EL (cell line): ENCODE measurements at places on chromosomes 12 and 14.

DNA sequence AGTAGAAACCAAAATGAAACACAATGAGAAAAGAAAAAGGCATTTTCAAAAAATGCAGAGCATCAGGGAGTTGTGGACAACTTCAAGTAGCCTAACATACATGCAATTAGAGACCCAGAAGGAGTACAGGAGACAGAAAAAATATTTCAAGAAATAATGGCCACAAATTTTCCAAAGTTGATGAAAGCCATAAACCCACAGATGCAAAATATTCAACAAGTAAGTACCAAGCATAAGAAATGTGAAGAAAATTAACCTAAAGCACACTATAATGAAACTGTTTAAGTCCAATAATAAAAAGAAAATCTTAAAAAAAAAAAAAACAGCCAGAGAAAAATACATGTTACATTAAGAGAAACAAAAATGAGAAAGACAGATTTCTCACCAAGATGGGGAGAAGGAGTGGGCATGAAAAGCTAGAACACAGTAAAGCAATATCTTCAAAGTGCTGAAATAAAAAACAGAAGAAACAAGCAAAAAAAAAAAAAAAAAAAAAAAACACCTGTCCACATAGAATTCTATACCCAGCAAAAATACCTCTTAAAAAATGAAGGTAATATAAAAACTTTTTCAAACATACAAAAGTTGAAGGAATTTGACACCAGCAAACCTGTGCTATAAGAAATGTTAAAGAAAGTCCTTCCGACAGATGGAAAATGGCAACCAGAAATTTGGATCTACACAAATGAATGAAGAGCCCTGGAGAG, 77.1 kb downstream of the PRKAB1 start:
- no peak for DNase-seq

DNA sequence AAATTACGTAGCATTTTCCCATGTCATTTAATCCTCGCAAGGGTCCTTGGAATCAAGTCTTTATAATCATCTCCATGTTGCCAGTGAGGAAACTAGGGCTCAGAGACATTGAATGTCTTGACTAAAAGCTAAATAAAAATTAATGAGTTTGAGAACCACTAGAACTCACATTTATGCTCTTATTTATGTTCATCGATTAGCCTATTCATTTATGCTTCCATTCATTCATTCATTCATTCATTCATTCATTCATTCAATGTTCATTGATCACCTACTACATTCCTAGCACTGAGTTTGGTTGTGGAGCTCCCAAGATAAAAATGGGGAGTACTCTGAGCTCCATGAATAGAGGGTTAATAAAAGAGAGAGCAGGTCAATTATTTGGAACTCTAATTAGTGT, 59.7 kb downstream of the KCNA1 start:
- no peak for DNase-seq

GRCh38 chr14:82419933-82420332, 886.3 kb upstream of the SEL1L start:
- DNase-seq = no peak

GRCh38 chr14:106619606-106620005, 1093.2 kb downstream of the TMEM121 start:
- no peak for DNase-seq

DNA sequence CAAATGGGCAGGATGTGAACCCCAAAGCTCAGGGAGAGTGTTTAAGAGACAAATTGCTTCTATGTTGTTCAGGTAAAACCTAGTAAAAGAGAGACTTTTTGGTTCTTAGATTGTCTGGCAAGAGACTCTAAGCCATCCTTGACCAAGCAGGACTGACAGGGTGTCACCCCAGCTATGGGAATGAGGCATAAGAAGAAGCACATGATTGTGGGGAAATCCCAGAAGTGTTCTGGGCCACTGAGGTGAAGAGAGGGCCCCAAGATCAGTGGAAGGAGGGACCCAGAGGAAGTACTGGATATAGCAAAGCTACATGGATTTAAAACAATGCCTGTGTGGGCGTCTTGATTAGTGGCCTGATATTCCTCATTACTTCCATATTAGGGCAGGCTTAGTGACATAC, 99.0 kb downstream of the SAMD4A start:
- DNase-seq = no peak

DNA sequence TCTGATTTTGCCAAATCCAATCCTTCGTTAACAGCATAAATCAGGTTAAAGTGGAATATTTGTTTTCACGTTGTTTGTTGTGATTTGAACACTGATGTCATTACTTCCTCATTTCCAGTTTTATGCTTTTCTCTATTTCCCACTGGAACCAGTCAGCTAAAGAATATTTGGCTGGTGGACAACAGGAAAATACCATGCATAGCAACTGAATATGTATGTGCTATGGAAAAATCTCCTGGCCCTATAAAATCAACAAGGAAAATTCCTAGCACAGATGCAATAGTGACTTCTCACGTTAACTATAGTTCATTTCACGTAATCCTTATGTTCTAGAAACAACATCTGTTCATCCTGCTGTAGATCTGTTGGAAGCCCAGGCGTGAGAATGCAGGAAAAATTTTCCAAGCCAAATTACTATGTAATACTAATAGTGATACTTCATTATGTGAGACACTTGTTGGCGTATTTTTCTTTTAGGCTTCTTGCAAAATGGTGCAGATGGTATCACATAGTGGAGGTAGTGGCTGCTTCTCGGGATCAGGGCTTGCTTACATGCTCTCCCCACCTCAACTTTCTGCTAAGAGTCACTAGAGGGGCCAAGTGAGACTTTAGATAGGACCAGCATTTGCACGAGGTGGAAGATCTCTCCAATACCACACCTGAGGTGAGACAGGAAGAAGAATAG, 86.3 kb upstream of the USP44 start:
- peak; percentile 97 for DNase-seq

- DNase-seq = no peak
Measured at GRCh38 chr12:54368025-54368708, 3.9 kb upstream of the GPR84 start.

DNA sequence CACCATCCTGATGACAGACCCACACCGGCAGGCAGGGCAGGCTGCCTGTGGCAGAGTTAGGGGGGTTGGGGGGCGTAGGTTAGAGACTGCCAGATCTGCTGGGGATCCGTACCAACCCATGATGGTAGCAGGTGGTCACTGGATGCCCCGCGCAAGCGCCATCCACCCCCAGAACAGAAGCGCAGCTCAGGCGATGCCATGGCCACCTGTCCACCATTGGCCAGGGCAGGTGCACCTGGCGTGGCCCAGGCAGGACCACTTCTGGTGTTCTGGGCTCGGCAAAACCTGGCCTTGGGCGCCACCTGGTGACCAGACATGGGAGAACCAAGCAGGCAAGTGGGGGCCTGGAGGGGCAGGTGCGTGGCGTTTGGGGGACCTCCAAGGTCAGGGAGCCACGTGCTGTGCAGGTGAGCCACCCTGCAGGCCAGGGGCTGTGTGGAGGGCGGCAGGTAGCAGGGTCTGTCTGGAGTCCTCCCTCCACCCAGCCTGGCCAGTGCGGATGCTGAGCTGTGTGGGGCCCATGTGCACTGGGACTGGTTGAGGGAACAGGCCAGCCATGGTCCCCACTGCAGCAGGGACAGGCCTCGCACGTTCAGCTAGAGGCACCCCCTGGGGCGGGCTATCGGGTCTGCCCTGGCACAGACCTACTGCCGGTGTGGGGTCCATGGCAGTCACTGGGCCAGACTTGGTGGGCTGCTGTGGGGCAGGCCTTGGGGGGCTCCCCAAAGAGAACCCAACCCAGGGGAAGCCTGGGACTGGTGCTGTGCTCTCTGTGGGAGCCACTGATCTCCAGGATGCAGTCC, 15.6 kb downstream of the BAG5 start:
- DNase-seq = peak; percentile 48

DNA sequence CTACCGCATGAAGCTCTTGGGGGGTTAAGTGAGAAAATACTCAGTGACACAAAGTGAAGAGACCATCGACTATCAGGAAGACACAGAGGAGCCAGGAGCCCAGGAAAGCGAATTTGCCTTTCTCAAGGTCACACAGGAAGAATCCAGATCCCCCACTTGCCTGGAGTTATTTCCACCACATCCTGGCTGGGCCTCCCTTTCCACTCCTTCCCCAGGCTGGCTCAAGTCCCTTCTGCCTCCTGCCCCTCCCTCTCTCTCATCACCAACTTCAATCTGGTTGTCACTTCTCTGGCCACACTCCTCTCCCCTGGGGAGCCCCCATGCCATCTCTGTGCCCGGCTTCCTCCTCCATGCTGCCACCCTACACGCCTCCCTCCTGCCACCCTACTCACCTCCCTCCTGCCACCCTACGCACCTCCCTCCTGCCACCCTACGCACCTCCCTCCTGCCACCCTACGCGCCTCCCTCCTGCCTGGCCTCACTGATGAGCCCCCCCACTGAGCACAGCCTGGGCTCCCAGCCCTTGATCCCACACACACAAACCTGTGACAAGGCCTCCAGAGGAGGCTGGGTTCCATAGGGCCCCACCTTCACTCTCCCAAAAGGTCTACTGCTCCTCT, 6.3 kb downstream of the SCNN1A start:
- DNase-seq = no peak

DNA sequence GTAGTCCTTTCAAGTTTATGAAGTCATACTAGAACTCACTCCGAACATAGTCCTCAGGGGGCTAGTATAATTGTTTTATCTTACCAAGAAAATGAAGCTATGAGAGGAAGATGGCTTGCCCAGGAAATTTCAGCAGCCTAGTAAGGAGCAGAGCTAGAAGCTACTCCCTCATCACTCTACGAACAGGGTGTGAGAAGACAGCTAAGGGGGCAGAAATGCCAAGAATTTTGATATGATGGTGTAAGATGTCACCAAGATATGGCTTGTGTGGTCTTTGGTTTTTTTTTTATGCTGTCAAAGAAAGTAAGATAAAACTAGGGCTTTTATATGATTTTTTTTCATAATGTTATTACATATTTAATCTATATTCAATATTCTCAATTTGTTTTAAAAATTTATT, 47.6 kb downstream of the PRICKLE1 start:
- peak; percentile 10 for DNase-seq

DNA sequence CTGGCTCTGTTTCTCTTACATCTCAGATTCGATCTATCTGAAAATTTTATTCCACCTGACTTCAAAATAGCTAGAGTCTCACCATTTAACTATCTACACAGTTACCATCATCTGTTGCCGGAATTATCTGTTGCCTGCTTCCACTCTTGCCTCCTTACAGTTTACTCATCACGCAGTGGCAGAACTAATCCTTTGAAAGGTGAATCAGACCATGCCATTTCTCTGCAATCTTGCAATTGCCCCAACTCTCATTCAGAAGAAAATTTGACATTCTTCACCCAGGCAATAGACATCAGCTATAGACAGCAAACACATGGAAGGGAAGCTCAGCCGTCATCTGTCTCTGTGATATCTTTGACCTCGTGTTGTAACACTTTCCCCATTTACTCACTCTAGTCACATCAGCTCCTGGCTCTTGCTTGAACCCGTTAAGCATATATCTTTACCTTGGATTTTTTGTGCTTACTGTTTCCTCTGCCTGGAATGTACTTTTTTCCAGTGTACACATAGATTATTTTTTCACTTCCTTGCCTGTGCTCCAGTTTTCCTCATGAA, 85.5 kb downstream of the PDE3A start:
- DNase-seq = no peak

- DNase-seq = peak; percentile 31
Measured at GRCh38 chr12:102948941-102949352, 8.5 kb upstream of the ASCL1 start.

GRCh38 chr12:89863493-89863938, 154.9 kb upstream of the ATP2B1 start:
- no peak for DNase-seq

DNA sequence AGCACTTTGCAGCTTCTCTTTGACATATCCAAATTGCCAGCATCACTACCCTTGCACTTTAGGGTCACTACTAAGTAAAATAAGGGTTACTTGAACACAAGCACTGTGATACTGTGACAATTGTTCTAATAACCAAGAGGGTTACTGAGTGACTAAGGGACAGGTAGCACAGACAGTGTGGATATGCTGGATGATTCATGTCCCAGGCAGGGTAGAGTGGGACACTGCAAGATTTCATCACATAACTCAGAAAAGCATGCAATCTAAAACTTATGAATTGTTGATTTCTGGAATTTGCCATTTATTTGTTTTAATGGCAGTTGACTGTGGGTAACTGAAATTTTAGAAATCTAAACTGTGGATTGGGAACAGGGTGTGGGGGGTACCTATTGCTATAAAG, 218.8 kb downstream of the KITLG start:
- peak; percentile 41 for DNase-seq

DNA sequence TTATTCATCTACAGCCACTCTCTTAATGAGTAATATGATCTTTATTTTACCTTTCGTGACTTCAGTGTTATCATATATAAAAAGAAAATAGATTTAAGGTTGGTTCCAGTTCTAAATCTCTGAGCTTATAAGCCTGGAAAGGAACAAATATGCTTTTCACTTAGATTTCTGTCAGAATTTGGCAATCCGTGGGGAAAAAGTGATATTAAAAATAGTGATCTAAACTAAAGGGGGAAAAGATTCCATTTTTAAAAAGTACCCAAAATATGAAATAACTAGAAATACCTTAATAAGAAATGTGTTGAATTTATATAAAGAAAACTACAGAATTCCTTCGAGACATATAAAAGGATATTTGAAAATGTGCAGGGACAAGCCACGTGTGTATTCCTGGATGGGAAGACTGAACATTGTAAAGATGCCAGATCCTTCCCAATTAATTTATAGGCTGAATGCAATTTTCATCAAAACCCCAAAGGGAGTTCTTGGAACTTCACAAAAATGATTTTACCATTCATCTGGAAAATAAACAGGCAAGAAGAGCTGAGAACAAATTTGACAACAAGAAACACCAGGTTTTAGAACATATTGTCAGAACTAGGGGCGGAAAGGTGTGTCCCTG, 142.5 kb downstream of the EFCAB11 start:
- no peak for DNase-seq

GRCh38 chr12:80490329-80490728, 46.3 kb downstream of the PTPRQ start:
- peak; percentile 47 for DNase-seq

GRCh38 chr14:51201890-51202289, 38.2 kb upstream of the TMX1 start:
- DNase-seq = no peak

DNA sequence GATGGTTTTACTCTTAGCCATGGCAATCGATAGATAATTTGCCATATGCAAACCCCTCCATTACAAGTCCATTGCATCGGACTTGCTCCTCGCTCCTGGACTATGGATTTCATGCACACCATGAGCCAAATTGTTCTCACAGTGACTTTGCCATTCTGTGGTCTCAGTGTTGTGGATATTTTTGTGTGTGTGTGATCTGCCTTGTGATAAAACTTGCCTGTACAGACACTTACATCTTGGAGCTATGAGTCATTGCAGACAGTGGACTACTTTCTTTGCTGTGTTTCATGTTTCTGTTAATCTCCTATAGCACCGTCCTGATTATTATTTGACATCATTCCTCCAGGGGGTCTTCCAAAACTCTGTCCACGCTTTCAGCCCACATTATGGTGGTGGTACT, 8.4 kb upstream of the OR4K13 start:
- DNase-seq = no peak

- peak; percentile 89 for DNase-seq
Measured at GRCh38 chr12:123364532-123365024, at the start of gene SBNO1. TSS of gene SBNO1 (minus strand) at chr12:123364847. CDS start at chr12:123350441, 14,406 bp downstream.

- DNase-seq = no peak
Measured at GRCh38 chr12:87305481-87305880, 723.7 kb downstream of the C12orf50 start.

- no peak for DNase-seq
Measured at GRCh38 chr12:62703011-62703380, 232.0 kb downstream of the PPM1H start.

- no peak for DNase-seq
Measured at GRCh38 chr12:114025935-114026334, 59.8 kb upstream of the RBM19 start.

GRCh38 chr12:27869567-27869966, 89.5 kb upstream of the MANSC4 start:
- DNase-seq = no peak

GRCh38 chr14:88208858-88209257, 114.2 kb downstream of the KCNK10 start:
- DNase-seq = no peak
